ENCODE measurements at places on chromosomes 7 and 10. TPM values are rescaled to one million over a fixed set of nuclear protein-coding genes. Genes with fewer than 3 reads are reported as not detected.

FRAT1 gene
- 18.0 TPM for total RNA-seq

GJD4 gene
- not detected for total RNA-seq

CALHM3 gene
- not detected for total RNA-seq

FRMD4A gene
- 53.2 TPM for total RNA-seq

ZCWPW1 gene
- 5.5 TPM for total RNA-seq

CCDC3 gene
- total RNA-seq, result 17.6 TPM

CABCOCO1 gene
- 1.9 TPM for total RNA-seq

PPP1R9A gene
- 15.1 TPM for total RNA-seq

FAM25A gene
- not detected for total RNA-seq

CYP3A7 gene
- not detected for total RNA-seq

PILRA gene
- total RNA-seq, result 4.9 TPM

CTAGE4 gene
- total RNA-seq, result 1.4 TPM

CYCS gene
- 36.6 TPM for total RNA-seq

ANKMY2 gene
- total RNA-seq, result 15.5 TPM

DAGLB gene
- 9.7 TPM for total RNA-seq

EBLN1 gene
- not detected for total RNA-seq

WNT2 gene
- total RNA-seq, result 1.1 TPM

RBM48 gene
- 13.7 TPM for total RNA-seq

EBF3 gene
- 7.8 TPM for total RNA-seq

CHAT gene
- total RNA-seq, result 0.40 TPM

PRTFDC1 gene
- total RNA-seq, result 2.0 TPM

PTCD1 gene
- 11.8 TPM for total RNA-seq

ACHE gene
- total RNA-seq, result 6.6 TPM

IFIT1B gene
- not detected for total RNA-seq

UNCX gene
- not detected for total RNA-seq

ITGA8 gene
- 11.2 TPM for total RNA-seq
